ENCODE measurements at places on chromosomes 5 and 9.

DNA sequence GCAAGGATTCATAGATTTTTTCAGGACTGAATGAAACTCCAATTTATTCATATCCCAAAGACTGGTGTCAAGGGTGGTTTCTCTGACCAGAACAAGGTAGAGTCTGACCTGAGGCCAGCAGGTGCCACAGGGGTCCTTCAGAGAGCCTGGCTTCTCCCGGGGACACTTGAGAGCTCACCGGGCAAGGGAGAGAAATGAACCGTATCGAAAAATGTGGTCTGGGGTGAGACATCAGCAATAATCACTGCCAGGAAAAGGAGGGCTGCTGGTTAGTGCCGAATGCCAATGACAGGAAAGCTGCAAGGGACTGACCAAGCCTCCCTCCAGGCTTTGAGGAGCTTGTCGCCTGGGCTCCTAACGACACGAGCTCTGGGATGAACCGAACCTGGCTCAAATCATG, 142.7 kb downstream of the TTLL11 start:
- no peak for DNase-seq

DNA sequence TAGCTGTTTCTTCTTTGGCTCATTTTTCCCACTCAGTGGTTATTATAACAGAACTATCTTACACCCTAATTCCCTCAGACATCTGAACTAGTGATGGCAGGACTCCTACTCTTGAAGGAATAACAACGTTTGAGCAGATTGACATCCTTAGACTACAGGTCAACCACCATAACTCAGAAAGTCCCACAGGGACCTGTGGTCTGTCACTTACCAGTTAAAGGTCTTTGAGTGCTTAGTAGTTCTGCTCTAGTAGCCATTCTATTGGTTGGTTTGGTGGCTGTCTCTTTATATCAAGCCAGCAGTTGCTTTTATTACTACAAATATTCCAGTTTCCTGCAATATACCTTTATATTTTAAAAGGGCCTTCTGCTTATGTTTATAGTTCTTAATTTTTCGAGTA, 67.2 kb upstream of the FCHO2 start:
- DNase-seq = no peak

GRCh38 chr9:2664174-2665065, 42.8 kb downstream of the VLDLR start:
- DNase-seq = no peak

DNA sequence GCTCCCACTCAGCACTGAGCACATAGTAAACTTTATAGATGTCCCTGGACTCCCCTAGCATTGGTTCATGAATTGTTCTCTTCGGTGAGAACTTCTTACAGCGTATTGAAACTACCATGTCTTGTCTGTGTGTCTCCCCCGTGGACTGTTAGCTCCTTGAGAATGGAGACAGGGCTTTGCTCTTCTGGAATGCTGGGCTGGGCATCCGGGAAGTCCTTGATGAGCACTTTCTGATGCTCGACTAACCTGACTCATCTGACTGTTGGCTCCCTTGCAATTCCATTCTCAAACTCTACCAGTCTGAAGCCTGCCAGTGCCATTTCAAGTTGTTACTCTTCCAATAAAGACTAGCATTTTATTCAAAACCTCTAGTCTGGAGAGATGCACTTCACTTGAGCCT, 15.0 kb upstream of the PFDN1 start:
- DNase-seq = no peak

GRCh38 chr5:76755779-76756637, 40.1 kb downstream of the F2R start:
- no peak for DNase-seq

GRCh38 chr5:110909950-110910349, 161.6 kb upstream of the TSLP start:
- no peak for DNase-seq

DNA sequence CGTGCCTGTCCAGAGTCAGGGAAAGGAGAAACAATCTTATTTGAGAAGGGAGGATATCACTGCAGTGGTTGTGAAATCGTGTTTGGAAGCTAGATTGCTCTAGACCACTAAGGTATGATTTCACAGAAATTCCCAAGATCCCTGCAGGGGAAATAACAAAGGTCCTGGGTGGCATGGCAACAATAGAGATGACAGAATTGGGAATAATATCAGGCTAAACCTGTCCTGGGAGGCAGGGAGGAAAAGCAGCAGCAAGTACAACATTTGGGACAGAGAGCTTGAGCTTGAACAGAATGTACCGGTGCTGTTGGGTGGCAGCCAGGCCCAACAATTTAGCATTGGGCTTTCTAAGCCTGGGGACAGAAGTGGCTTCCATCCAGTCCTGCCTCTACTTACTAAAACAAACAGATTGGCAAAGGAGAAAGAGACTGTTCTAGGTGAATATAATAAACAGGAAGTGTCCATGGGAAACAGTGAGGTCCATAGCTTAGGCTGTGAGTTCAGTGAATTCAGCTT, 17.0 kb upstream of the ARHGAP26 start:
- no peak for DNase-seq

DNA sequence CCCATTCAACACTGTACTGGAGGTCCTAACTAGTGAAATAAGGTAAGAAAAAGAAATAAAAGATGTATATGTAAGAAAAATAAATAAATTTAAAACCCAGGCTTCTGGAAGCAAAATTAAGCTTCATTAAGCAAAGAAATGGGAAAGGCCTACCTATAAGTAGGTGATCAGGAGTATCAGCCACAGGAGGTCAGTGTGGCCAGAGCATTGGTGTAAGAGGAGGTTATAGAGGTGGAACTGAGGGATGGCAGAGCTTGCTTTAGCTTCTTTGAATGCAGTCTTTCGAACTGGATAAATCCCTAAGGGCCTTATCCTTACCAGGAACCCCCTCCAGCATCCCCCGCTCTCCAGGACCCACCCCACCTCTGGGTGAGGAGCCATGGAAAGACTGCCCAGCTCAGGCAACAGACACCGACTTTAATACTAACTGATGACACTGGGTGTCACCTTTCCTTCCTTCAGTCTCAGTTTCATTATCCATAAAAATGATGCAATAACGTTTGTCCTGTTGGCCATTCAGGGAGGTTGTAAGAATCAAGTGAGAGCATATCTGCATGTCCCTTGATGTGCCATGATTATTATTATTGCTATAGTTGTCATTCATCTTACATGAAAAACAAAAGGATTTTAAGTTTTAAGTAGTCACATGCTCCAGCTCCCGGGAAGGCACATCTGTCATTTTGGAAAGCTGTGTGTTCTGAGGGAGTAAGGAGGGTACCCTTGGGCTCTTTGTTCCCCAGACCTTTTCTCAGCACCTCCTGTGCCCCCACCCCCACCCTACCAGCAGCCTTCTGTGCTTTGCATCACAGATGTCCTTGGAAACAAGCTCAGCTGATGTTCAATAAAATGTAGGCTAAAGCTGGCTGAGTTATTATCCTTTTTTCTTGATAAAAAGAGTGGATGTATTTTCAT, 50.8 kb upstream of the CTNNA1 start:
- DNase-seq = no peak

GRCh38 chr5:143843461-143843860, 31.5 kb downstream of the HMHB1 start:
- no peak for DNase-seq

DNA sequence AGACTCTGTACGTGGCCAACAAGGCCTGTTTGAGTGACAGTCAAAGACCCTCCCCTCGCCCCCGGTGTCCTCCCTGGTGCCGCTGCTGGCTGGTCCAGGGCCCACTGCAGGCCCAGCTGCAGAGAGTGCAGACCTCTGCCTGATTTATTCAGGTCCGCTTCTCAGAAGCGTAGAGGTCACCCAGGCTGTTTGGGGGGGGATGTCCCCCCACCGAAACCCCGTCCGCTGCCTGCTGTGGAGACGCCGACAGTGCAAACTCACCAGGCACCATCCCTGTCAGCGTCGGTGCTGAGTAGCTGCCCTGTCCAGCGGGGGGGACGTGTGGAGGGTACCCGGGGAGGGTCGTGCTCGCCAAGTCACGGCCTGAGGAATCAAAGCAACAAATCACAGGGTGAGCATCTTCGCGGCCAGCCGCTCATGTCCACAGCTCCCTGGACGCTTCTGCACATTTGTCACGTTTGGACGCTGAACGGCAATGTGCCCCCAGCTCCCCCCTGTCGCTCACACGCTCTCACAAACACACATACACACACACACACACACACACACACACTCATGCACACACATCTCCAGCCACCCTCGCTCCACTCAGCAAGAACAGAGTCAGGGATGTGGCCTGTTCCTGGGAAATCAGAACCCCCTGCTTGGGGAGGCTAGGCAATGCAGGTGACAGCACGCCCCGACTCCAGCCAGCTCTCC, 152.2 kb downstream of the PAX5 start:
- no peak for DNase-seq

DNA sequence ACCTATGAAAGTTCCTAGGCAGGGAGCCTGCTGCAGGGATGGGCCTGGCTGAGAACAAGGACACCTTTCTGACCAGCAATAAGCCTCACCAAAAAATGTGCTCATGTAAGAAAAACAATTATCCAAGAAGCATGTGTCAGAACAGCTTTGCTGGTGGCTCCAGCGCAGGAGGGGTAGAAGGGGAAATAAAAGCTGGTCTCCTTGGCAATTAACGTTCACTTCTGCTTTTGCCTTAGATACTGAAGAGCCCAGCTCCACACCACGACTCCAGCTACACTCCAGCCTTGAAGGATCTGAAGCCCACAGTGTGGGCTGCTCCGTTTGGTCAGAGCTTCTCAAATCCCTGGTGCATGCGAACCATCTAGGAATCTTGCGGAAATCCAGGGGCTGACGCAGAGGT, 107.6 kb upstream of the PHYKPL start:
- DNase-seq = no peak

GRCh38 chr5:56852228-56853000, 37.1 kb downstream of the MAP3K1 start:
- no peak for DNase-seq

GRCh38 chr5:82777106-82777505, 300.1 kb downstream of the TMEM167A start:
- no peak for DNase-seq

GRCh38 chr5:158414780-158415179, 555.8 kb upstream of the CLINT1 start:
- DNase-seq = no peak

- DNase-seq = no peak
Observed at GRCh38 chr5:175579742-175580432, 78.0 kb upstream of the HRH2 start.

DNA sequence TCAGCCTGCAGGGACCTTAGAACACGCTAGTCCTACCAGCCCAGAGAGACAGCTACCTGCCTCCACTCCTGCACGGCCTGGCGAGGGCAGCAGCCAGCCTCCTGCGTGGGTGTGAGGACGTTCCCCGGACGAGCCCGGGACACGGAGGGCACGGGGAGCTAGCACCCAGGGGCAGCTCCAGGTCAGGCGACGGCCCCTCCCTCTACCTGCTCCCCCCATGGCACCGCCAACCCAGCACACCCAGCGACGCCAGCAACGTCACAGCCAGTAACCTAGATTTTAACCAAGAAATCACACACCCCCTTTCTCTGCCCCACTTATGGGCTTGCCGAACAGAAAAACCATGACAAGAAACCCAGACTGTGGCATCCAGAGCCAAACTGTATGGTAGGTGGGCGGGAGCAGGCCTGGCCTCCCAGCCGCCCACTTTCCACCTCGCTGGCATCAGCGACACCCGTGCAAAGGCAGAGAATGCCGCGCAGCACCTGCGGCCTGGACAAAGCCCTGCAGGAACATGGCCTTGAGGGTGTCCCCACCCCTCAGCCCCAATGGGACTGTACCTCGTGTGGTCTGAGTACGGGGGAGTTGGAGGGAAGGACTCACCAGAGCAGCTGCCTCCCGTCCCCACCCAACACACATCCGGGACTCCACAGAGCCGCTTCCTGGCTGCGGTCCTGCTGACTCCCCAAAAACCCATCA, 47.9 kb downstream of the NACC2 start:
- DNase-seq = no peak

DNA sequence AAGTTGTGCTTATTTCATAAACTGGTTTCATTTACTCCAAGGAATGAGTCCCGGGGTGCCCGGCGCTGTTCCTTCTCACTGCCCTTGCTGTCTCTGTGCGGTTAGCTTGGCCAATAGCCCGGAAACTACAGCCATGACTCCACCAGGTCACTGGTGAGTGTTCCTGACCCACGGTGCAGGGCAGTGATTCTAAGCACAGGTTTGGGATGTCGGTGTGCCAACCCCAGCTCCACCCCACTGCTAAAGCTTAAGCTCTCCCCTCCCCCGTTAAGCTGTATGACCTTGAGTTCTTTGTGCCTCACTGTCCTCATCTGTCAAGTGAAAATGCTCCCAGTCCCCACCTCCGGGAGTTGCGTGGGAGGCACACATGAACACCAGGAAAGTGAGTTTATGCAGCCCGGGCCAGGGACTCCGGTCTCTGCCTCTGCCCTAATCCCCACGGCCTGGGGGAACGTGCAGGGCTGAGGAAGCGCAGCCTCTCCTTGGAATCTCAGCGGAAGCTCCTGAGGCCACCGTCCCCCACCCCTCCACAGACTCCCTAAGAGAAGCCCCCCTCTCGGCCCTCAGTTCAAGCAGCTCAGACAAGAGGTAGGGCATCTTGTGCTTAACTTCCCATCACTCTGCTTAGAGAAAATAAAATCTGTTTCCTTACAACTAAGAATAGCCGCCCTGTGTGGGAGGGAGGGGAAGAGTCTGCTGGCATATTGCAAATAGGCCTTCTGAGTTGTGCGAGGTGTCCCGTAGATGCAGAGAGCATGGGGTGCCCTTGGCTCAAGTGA, 92.0 kb upstream of the RAI14 start:
- no peak for DNase-seq

- no peak for DNase-seq
Observed at GRCh38 chr9:3508521-3509291, 17.1 kb downstream of the RFX3 start.

- no peak for DNase-seq
Observed at GRCh38 chr5:179792612-179793467, 946 bp upstream of the LTC4S start.

DNA sequence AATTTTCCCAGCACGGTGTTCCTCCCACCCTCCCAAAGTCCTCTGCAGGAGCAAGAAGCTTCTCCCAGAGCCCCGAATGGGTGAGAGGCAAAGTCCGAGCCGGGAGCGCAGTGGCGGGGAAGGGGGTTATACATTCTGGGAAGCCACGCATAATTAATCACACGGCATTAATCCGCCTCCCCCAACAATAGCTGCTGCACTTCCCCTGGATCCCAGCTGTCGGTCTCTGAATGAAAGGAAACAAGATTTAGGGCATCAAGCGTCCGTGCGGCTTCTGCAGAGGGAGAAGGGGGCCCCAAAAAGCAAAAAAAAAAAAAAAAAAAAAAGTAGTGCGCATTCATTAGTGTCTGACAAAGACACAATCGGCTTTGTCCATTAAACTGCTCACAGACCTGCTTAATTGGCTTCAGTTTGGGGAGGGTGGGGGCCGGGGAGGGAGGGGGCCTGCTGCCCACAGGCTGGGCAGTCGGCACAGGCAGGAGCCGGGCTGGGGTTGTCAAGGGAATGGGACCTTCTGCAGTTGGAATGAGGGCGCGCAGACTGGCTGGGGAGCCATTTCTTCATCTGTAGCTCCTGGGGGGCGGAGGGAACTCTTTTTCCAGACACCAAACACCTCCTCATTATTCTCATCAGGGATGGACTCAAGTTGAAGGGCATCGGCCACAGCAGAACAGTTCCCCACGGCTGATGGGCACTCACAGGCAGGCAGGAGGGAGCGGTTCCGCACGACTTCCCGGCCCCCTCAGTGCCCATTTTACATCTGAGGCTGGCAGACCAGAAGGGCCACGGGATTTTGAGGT, 3.4 kb downstream of the NOTCH1 start:
- DNase-seq = no peak

Measured in activated naive CD4-positive, alpha-beta T cell treated with anti-CD3 and anti-CD28 coated beads, Interleukin-2, amount 10 ng/mL, durations not matched to agents 7 days and 5 days (primary cell).